ENCODE measurements at places on chromosomes 5 and 9.

DNA sequence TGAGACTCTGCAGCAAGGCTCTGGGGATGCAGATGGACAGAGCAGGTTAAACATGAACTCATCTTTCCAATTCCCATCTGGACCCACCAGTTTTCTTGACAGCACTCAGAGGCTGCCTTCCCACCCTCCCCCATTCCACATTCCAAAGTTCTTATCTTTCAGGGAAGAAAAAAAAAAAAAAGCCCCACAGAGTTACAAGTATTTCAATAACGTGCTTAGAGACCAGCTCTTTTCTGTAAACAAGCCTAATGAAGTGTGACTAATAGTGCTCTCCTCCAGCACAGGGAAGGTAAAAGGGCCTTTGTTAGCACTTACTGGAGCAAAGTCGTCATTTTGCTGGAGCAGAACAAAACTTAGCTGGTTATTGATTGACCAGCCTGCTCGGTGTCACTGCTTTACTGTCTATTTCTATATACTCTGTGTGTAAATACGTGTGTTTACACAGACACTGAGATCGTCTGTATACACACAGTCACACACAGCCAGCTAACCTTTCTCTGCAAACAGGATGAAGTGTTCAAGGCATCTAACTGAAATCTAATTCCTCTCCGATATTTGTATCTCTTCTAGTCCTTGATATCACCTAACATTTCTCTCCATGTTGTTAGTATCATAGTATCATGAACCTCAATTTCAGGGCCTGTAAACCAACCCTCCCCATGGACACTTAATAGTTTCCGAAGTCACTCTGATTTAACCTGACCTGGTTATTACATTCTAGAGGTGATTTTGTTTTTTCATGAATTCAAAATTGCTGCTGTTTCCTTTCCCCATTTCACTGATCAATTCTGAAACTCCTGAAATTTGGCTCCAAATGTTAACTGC lies 84.9 kb downstream of the ZNF608 start:
- no peak for DNase-seq

- DNase-seq = no peak
These were observed 297.4 kb upstream of the ZNF608 start for GRCh38 chr5:125043781-125044391.

DNA sequence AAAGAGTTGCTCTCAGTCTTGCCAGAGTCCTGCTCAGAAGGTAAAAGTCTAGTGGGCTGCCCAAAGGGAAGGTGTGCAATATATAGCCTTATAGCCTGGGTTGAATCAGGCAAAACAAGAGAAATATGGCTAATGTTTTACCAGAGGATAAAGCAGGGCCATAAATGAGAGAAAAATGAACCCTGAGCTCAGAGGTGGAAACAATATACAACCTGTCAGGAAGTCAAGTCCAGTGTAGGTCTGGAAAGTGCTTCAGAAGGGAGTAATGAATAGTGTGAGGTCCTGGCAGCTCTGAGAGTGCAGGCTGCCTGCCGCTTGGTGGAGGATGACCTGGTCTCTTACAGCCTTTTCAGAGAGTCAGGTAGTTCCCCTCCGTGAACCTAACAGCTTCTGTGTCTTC lies 177.8 kb upstream of the TNC start:
- DNase-seq = no peak

DNA sequence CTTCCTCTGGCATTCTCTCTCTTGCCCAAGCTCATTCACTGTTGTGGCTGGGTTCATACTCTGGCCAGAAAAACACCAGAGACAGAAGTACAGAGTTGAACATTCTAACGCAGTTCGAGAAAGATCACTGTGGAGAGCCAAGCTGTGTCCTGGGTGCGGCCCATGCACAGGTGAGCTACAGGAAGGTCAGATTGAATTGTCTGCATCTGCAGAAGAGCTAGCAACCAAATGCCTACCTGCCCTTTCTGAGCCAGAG lies 126.8 kb upstream of the DPYSL3 start:
- no peak for DNase-seq

GRCh38 chr9:79969393-79970145 lies 397.8 kb downstream of the TLE4 start:
- no peak for DNase-seq

- no peak for DNase-seq
These were observed 203.9 kb downstream of the PCSK1 start for GRCh38 chr5:96229188-96229587.

DNA sequence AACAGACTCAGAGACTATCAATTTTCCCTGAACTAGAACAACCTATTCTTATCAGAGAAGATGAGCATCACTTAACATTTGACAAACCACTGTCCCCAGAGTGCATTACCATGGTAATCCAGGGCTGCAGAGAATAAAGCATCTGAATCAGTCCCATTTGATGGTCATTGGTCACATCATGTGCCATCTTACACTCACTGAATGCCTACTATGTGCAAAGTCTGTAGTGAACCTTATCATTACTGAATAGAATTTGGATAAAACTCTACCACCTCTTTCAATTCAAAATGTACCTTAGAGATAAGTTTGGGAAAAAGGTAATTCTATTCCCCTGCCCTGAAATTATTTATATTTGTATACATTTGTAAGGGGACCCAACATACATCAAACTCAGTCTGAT lies 156.4 kb upstream of the TRPC7 start:
- no peak for DNase-seq

GRCh38 chr9:74025402-74025925 lies 471.7 kb upstream of the RORB start:
- no peak for DNase-seq

DNA sequence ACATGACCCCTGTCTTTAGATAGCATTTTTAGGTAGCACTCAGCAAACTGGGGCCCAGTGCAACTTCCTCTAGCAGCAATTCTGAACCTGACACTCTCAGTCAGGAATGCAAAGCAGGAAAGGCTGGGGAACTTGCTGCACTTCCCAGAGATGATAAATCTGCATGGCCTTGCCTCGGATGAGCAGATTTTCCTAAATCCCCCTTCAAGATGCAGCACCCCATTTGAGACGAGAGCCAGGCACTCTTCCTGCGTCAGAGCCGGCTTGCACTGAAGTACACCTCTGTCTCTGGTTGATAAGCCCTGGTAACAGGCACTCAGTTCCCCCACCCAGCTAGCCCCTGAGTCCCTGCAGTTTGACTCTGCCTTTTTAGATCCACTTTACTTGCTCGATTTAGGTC lies 296.7 kb upstream of the PANK3 start:
- no peak for DNase-seq

DNA sequence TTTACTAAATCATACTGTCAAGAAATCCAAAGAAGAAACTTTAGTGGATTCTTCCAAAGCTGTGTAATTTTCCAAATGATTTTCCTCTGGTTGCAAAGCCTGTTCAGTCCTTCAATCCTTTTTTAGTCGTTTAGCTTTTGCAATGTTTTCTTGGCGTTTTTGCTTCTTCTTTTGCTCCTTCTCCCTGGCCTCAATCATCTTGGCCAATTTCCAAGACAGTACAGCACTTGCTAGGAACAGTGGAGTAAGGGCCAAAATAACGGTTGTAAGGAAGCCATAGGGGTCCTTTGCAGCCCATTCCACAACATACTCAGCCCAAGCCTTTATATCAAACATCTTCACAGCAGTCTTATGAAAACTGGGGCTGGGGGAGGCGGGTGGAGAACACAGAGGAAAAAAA lies 2.4 kb downstream of the SMIM15 start:
- DNase-seq = no peak

- no peak for DNase-seq
These were observed 295.8 kb downstream of the MLLT3 start for GRCh38 chr9:20326516-20326915.

GRCh38 chr9:17609312-17610005 lies 30.6 kb downstream of the SH3GL2 start:
- no peak for DNase-seq

DNA sequence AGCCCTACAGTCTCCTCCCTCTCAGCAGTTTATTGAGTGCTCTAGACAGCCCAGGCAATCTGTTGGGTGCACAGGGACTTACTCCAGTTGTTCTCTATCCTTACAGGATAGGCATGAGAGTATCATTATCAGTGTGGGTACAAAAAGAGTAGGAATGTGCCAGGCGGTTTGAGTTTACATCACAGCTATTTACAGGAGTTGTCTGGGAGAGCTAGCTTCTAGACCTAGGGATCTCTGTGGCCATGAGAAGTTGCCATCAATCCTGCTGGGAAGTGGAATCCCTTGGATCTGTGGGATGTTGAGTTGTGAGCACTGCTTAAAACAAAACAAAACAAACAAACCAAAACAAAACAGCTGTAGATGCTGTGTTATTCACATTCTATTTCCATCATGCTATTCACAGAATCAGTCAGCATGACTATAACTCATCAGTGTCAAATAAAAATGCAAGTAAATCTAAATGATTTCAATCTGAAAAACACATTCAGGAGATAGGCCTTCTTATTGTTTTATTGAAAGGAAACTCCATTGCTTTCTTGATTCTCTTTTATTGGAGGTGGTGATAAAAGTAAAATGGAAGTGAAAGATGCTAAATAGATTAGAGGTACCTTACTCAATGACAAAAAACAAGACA lies 552.4 kb upstream of the ZNF608 start:
- no peak for DNase-seq

DNA sequence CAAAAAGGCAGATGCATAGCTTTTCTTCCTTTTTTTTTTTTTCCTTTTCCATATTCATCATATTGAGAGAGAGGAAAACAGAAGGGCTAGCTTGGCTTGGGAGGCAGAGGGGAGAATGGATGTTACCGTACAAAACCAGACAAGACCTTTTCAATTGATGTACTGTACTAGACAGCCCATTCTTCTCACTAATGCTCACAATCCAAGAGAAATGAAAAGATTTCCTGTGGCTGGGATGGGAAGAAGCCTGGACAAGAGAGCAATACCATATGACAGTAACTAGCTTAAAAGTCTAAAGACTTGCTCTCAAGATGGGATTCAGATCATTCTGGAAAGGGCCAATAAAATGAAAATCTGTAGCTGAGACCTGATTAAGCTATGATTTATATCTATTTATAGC lies 3.4 kb downstream of the CEMIP2 start:
- no peak for DNase-seq

- no peak for DNase-seq
These were observed 2.7 kb upstream of the IRX4 start for GRCh38 chr5:1885404-1885755.

GRCh38 chr5:172433071-172433470 lies 21.3 kb downstream of the SH3PXD2B start:
- no peak for DNase-seq

GRCh38 chr9:89195131-89195797 lies 16.6 kb upstream of the SHC3 start:
- DNase-seq = no peak
